ENCODE measurements at places on chromosomes 5 and 9.
A peak's percentile ranks its signal among the peaks of the same experiment; 100 is the strongest.

DNA sequence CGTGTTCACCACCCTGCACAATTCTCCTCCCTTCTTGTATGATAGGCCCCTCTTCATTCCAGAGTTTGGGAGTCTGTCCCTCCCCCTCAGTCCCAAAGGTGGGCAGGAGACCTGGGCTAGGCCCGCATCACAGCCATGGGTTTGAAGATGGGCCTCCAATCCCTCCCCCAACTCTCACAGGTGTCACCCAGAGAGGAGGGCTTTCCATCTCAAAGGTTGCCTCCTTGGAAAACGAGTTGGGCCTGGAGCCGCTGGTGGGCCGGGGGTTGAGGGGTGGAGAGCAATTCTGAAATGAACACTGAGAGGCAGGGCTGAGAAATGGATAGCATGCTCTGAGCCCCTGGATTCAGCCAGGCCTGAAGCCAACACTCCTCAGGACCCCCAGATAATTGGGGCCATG is 6.2 kb downstream of the ADAMTS2 start:
- DNase-seq: no peak

GRCh38 chr9:17064558-17064957 is 70.3 kb upstream of the CNTLN start:
- DNase-seq: peak; percentile 28

- DNase-seq: no peak
Observed at GRCh38 chr5:78716206-78716605, 67.6 kb upstream of the LHFPL2 start.

GRCh38 chr9:107932601-107933000 is 443.0 kb upstream of the KLF4 start:
- no peak for DNase-seq

DNA sequence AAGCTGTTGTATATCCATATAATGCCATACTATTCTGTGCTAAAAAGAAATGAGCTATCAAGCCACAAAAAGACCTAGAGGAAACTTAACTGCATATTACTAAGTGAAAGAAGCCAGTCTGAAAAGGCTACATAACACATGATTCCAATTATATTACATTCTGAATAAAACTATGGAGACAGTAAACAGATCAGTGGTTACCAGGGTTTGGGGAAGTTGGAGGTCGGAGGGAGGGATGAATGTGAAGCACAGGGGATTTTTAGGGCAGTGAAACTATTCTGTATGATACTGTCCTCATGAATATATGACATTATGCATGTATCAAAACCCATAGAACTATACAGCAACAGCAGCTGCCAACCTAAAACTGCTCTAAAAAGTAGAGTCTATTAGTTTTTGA is 5.6 kb upstream of the RFK start:
- no peak for DNase-seq

- DNase-seq: peak; percentile 79
Observed at GRCh38 chr5:14190194-14191164, 47.3 kb downstream of the TRIO start.

Measured in NCI-H146 (cell line).